LHCN-M2 (cell line): ENCODE measurements at places on chromosomes 7 and 10. TPM values are rescaled to one million over a fixed set of nuclear protein-coding genes. Genes with fewer than 3 reads are reported as not detected.

Gene PAPSS2
- total RNA-seq: 34.5 and 41.2 TPM in 2 replicates

Gene MACROH2A2
- total RNA-seq: 13.3 and 14.5 TPM in 2 replicates

Gene TSPAN12
- 6.2 and 6.4 TPM in 2 replicates for total RNA-seq

Gene DNAJC2
- 29.0 and 33.8 TPM in 2 replicates for total RNA-seq

Gene INA
- total RNA-seq: not detected in 2 replicates

Gene NUTM2E
- 0.06 TPM in 1 of 2 replicates, not detected in the other for total RNA-seq

Gene COBL
- 0.46 and 0.83 TPM in 2 replicates for total RNA-seq

Gene CCDC146
- total RNA-seq: 0.92 and 2.1 TPM in 2 replicates

Gene THSD7A
- total RNA-seq: under 0.01 TPM in 2 replicates

Gene EN2
- 0.19 and 0.69 TPM in 2 replicates for total RNA-seq

Gene FAM25C
- not detected in 2 replicates for total RNA-seq

Gene ST8SIA6
- 0.32 and 0.57 TPM in 2 replicates for total RNA-seq

Gene TRIM74
- total RNA-seq: not detected in 2 replicates

Gene FAM25A
- total RNA-seq: not detected in 2 replicates
